Suppressor macrophage (primary cell): ENCODE measurements at places on chromosomes 3 and 15.

DNA sequence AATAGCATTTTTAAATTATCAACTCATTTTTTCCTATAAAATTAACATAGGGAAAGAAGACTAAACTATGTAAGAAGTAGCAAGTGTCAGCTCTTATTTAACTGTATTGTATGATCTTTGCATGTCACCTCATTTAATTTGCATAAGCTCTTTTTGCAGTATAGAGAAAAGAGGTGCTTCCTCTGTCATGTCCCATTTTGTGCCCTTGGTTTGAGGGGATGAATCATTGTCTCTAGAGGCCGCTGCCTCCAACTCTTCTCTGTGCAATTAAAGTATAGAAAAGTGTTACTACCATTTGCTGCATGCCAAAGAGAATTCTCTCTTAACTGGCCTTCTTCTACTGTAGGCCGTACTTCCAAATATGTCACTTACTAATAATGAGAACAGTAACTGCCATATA is 93.4 kb downstream of the LRRC28 start:
- DNase-seq: no peak

DNA sequence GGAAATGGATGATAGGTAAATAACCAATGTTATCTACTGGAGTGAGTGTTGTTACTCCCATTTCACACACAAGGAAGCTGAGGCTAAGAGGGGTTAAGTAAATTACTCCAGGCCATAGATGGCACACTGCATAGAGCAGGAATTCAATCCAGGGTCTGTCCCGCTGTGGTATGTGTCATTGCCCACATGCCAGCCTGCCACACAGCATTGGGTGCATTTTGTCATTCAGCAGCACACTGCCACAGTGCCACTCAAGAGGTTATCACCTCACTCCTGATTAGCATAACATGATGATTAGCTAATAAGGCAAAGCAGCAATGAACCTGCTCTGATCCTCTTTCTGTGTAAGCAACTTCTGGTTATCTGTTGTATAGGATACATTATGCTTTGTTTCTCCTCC is 157.4 kb upstream of the CTNNB1 start:
- DNase-seq: no peak

GRCh38 chr15:43989938-43990337 is 163.1 kb downstream of the WDR76 start:
- no peak for DNase-seq

DNA sequence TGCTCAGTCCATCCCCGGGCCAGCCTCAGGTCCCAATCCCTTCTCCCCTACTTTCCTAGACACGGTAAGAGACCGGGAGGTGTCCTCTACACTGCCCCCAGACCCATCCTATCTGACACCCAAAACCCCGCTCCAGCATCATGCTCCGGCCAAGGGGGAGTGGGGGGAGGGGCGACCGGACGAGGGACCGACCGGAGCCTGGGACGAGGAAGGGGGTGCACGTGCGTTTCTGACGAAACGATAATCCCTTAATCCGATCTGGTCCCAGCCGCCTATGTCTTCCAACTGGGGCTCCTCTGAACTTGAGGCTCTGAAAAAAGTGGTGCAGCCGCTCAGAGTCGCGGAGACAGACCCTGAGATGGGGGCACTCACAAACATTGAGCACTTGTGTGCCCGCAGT is 494 bp downstream of the CPLX3 start:
- no peak for DNase-seq

- DNase-seq: peak; percentile 93
These were observed 47.6 kb downstream of the RAP2B start for GRCh38 chr3:153209596-153209995.

DNA sequence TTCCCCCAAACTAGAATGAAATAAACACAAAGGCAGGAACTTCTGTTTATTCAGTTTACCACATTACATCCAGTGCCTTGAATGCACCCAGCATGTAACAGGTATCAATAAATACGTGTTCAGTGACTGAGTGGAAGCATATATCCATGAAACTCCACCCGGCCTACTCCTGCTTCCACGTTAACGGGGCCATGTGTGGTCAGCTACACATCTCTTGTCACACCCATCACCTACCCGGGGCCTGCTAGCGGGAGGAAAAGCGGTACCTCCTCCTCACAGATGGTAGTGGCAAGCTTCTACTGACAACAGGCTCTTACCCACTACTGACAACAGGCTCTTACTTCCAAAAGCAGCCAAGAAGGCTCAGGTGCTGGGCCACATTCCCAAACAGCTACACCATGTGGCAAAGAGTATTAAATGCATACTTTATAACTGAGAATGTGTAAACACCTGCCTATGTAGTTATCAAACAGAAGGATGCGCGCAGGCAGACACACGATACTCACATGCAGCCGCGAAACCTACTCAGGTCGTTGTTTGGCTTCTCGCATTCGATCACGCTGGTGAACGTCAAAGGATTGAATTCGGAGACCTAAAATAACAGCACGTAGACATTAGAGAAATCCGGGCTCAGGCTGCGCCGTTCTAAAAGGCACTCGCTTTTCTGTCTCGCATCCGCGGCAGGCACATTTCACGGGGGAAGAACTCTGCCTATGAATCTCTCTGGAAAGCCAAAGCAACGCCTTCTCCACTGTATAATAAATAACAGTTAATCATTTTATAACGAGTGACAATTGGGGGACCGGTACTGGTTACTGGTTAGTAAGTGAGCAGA is 127.4 kb downstream of the ATP10A start:
- no peak for DNase-seq

DNA sequence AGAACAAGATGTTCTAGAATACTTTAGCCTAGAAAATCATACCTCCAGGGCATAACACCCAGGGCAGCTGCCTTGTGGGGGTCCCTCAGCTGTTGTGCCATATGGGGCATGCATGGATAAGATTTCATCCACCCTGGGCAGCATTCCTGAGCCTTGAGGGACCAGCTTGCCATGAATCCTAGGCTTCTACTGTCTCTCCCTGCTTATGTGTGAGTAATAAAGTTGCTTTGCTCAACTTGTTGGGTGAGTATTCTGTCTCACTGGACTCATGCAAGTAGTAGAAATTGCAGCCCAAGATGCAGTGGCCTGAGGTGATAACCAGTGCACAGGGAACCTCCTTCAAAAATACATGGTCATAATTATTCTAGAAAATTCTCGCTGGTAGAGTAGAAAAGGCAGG is 52.1 kb upstream of the EPHB1 start:
- no peak for DNase-seq

- DNase-seq: no peak
These were observed 29.3 kb upstream of the MYO1E start for GRCh38 chr15:59401824-59402569.

- no peak for DNase-seq
These were observed 44.9 kb upstream of the SGO1 start for GRCh38 chr3:20230954-20231353.

DNA sequence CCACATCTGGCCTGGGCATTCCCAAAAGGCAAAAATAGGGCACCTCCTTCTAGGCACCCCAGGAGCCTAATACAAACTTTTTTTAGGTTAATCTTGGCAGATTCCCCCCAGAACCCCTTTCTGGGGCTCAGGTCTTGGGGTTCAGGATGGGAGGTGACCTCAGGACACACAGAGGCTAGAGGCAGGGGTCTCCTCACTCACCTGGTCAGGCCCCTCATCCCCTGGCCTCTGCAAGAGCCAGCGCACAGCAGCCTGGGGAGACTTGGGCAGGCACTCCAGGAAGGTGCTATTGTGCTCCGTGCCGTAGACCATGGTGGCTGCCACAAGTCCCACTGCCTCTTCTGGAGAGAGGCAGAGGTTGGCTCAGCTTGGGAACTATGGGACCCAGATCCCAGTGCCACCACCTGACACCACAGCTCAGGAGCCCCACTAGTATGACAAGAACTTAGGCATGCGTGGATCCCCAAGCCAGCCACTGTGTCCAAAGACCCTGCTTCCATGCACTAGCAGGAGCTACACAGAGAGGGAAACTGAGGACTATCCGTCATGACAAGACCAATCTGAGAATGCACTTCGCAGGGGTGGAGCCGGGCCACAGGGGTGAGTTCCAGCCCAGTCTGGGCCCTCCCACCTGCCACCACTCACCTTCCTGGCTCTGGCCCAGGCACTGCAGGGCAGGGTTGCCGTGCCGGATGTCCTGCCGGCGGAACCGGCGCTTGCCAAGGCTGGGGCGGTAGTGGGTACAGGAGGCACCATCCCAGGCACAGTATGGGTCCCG is 7.4 kb downstream of the SEMA3G start:
- DNase-seq: no peak

DNA sequence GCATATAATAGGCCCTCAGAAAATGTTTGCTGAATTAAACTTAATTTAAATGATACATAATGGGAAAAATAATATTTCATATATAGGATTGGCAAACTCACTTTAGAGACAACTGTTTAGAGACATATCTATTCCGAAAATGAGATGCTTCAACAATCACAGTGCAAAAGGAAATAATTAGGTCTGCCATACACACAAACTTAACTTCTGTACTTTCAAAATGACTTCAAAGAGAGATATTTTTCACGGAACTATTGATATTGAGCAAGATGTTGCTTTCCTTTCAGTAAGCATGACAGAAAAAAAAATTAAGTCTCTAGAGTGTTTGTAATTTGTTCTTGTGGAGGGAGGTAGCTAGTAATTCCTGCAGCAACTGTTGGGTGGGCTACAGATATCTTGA is 769.5 kb downstream of the TUSC7 start:
- DNase-seq: no peak

DNA sequence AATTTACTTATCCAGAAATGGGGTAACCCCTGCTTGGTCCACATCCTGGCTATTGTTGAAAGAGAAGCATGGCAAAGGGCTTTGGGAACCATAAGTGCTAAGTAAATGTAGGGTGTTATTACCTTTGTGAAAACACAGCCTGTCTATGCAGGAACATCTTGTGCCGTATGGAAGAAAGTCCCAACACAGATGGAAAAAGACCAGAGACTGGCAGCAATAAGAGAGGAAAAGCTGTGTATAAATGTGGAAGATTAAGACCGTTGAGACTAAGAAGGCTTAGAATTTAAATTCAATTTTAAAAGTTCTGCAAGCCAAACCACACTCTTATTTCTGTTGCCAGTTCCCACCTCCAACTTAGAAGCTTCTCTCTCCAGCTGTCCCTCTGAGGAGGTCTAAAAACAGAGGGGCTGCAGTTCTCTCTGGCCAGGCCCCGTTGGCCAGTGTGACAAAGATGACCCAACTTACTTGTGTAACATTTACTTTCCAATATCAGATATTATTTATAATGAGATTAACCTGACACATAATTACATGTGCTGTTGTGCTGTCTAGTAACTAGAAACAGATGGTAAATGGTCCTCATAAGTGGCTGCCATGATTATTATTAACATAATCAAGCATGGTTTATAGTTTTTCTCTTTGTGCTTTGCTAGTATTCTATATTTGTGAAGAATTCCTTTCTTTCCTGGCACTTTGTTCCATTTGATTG is 7.0 kb downstream of the MINDY4B start:
- DNase-seq: no peak

GRCh38 chr3:156816091-156816793 is 9.9 kb upstream of the LEKR1 start:
- DNase-seq: peak; percentile 85

DNA sequence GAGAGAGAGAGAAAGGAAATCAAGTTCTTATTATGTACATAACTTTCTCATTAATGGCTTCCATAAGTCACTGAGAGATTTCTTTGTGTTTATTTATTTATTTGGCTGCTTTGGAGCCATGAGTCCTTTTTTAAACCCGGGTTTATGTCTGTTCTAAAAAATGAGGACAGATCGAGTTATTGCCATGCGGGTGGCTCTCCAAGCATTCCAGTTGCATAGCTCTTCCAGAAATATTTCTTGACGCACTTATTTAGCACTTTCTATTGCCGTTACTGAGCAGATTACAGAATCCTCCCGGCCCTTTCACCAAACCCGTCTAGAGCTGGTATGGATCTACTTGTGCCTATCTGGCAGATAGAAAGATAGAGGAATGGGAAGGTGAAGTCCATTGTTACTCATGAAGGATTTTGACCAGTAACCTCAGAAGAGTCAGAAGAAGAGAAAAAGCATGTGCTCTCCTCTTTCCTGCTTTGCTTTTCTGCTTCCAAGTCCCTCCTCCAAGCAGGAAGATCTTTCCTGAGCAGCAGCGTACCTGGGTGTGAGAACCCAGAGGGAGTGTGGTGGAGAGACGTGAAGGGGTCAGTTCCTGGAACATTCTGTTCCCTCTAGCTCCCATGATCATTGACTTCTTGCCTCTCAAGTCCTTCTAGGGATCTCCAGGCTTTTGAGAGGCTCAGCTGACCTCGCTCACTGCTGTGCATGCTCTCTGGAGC is 112.8 kb downstream of the LPP start:
- DNase-seq: no peak

- DNase-seq: no peak
These were observed 245.7 kb downstream of the FGF12 start for GRCh38 chr3:192481638-192482037.

DNA sequence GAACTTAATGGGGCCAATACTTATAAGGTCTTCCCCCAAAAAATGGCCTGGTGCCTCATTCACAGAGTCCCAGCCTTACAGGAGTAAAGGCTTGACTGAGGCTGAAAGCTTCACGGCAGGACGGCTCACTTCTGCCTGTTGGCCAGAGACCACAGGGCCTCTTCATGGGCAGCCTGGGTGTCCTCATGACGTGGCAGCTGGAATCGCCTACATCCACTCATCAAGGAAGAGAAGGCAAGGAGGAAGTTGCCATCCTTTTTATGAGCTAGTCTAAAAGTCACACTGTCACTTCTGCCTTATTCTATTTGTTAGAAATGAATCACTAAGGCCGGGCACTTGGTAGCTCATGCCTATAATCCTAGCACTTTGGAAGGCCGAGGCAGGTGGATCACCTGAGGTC is 89.3 kb upstream of the DGKG start:
- DNase-seq: peak; percentile 88

DNA sequence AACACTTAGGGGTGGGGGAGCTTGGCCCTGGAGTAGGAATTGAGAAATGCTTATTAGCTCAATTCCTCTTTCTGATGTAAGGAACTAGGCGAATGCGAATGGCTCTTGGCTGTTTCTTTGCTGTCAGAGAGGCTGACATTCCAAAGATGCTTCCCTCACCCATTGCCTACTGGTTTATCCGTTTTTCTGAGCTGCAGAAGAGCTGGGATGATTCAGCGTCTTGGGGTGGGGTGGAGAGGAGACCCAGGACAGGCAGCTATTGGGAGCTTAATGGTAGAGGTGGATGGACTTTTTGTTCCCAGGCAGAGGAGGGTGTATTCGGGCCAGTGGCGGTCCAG is 9.8 kb downstream of the PLEKHO2 start:
- DNase-seq: peak; percentile 88

GRCh38 chr15:56794165-56794552 is 60.9 kb upstream of the ZNF280D start:
- no peak for DNase-seq

GRCh38 chr15:43958861-43959330 is 132.1 kb downstream of the WDR76 start:
- no peak for DNase-seq

DNA sequence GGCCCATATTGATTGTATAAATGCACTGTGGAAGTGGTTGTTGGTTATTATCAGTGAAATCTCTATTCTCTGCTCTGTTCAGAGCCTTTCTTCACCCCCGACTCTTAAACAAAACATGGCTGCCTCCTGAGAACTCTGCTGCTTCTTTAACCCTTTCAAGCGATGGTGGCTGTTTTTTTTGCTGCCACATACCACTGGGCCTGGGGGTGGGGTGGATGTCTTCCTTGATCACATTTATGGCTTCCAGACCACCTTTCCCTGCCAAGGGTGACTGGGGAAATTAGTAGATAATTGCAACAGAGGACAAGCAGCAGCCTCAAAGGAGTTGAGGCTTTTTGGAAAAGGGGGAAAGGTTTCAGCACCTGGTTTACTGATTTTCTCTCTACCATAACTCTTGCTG is 32.8 kb downstream of the YEATS2 start:
- no peak for DNase-seq

GRCh38 chr15:58517682-58518525 is 86.1 kb downstream of the LIPC start:
- DNase-seq: peak; percentile 93
